ENCODE measurements at places on chromosomes 3 and 15. TPM values are rescaled to one million over a fixed set of nuclear protein-coding genes. Genes with fewer than 3 reads are reported as not detected.

The EIF5A2 gene
- 7.7 TPM for total RNA-seq

DNA sequence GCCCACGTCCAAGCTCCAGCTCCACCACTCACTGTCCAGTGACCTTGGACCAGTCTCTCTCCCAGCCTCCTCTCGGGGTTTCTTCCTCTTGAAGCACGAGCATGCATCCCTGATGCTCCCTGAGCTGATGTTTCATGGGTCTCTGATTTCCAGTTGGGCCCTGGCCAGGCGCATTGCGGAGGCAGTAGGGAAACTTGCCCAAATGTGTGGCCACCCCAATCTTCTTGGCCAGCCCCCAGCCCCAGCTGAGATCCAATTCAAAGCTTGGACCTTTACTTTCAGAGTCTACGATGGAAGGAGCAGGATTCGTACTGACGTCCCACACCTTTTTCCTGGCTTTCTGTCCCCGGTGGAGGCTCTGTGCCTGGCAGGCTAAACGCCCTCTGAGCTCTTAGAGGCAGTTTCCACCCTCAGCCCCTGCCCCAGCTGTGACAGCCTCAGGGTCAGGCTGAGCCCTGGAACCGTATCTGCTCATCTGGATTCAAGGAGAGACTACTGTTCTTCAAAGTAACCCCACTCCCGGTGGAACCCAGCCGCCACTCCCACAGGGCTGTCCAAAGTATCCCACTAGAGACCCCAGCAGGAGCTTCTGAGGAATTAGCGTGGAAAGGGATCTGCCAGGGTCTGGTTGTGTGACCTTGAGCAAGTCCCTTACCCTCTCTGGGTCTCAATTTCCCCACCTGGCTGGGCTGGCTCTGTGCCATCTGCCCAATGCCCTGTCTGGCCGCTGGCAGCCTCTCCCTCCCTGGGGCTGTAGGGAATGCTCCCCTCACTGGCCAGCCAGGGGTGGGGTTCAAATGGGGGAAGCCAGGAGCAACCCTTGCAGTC is 37.4 kb downstream of the CPN2 start:
- peak; percentile 47 for DNase-seq

DNA sequence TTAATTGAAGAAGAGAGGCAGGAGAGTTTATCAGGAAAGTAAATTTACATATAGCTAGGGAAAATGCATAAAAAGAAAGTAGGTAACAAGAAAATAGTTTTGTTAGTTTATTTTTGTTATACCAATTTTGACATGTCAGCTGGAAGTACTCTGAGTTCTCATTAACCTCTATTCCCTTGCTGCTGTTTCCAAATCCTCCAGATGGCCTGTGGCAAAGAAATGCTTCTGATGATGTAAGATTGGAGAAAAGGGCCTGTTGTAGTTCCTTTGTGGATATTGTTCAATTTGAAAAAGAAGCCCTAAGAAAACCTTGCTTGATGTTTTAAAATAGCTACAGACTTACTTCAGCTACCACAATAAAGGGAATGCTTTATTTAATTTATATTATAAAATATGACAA is 192.9 kb upstream of the SLITRK3 start:
- DNase-seq, result no peak

DNA sequence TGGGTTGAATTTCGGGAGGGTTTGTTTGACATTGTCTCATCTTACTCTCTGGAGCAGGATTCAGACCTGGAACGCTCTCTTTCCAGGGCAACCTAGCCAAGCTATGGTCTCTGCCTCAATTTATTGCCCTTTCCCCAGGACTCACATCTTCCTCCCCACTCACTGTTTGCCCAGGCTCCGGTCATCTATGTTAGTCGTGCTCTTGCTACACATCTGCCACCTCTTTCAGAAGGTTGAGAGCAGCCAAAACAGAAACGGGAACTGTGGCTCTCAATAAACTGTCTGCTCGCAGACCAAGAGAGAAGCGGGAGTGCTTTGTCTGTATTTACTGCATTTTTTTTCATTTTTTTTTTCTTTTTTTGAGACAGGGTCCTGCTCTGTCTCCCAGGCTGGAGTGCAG is 81.6 kb downstream of the ST6GAL1 start:
- DNase-seq, result no peak

DNA sequence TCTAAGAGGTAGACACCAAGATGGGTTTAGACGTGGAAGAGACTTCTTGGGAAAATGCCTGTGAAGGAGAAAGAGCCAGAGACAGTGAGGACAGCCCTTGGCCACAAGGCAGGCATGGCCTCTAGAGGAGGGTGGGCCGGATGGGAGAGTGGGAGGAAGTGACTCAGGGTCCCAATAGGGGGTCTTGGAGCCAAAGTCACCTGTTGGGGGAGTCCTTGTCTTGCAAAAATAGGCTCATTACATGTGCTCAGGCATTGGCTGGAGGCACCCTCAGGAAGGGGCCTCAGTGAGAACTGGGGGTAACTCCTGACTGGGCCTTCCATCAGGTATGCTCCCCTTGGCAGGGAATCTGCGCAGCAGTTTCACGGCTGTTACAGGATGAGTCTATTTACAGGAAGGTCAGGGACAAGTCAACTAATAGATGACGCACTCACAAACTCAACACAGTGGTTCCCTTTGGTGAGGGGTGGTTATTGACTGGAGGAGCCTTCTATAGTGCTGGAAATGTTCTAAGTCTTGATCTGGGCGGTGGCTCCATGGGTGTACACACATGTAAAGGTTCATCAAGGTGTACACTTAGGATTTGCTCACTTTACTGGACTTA is 259.6 kb downstream of the XXYLT1 start:
- no peak for DNase-seq

- DNase-seq, result no peak
These were observed 80.7 kb downstream of the TIGIT start for GRCh38 chr3:114374433-114374990.
